Stimulated activated naive CD8-positive, alpha-beta T cell treated with anti-CD3 and anti-CD28 coated beads, Interleukin-15, Interleukin-2, amounts not matched to agents 100 U/mL and 50 U/mL, for 24 hours (primary cell): ENCODE measurements at places on chromosomes 3 and 15.

DNA sequence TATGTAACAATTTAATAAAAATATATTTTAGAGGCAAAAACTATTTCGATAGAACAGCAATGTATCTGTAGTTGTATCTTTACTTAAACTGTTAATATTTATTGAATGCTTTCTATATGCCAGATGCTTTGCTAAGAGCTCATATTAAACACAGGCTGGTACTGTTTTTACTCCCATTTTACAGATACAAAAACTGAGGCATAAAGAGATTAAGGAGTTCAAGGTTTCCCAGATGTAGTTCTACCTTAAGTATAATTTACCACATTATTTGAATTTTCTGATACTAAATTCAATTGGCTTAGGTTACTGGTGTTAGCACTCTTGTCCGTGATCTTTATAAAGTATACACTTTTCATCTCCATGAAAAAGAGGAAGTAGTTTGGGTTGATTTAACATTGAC, 149.8 kb downstream of the ROBO2 start:
- no peak for DNase-seq

- peak; percentile 60 for DNase-seq
Measured at GRCh38 chr15:90603893-90604292, 74.2 kb downstream of the CRTC3 start.

- peak; percentile 14 for DNase-seq
Measured at GRCh38 chr3:167691366-167691765, 37.6 kb upstream of the WDR49 start.

DNA sequence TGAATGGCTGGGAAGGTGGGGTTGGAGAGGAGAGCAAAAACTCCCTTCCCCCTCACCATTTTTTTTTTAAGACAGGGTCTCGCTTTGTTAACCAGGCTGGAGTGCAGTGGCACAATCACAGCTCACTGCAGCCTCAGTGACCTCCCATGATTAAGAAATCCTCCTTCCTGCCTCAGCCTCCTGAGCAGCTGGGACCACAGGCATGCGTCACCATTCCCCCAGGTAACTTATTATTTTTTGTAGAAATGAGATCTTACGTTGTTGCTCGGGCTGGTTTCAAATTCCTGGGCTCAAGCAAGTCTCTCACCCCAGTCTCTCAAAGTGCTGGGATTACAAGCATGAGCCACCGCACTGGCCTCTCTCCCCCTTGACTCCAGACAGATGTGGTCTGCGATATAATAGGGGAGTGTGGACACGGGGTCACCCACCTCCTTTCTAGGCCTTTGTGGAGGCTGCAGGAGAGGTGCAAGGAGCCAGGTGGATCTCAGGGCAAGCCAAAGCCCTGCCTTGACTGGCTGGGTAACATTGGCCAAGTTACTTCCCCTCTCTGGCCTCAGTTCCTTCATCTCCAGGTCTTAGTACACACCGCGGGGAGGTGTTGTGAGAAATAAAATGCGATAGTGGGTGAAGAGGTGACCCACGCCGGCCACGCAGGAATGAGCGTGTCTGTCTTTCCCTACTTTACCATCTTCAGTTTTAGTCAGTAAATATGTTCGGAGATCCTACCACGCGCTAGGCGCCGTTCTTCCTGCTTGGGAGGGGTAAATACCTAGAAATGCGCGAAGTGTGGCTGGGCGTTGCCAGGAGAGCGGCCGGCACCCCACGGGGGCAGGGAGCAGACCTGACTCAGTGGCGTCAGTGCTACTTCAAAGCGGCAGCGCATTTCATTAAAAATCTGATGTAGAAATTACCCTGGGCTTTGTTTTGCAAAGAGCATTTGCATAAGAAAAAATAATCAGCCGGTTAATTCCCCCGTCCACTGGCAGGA, 20.2 kb upstream of the CORO2B start:
- DNase-seq, result no peak
